ENCODE measurements at places on chromosomes 11 and 22. TPM values are rescaled to one million over a fixed set of nuclear protein-coding genes. Genes with fewer than 3 reads are reported as not detected.

DNA sequence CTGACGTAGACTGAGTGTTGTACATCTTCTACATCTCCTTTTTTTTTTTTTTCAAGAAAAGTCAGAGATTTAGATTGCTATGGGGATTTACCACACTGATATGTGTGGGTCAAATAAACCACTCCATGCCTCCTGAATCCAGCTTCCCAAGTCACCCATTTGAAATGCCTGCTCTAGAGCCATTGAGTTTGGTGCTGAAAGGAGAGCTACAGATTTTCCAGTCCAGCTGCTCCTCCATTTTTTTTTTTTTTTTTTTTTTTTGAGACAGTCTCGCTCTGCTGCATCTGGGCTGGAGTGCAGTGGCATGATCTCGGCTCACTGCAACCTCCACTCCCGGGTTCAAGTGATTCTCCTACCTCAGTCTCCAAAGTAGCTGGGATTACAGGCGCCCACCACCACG is 115.2 kb upstream of the TIMP3 start:
- no peak for DNase-seq

GRCh38 chr22:43313890-43314474 is 29.2 kb downstream of the SCUBE1 start:
- DNase-seq: no peak

The SPI1 gene
- not detected for total RNA-seq

The OR52I2 gene
- not detected for total RNA-seq

The SLC6A5 gene
- not detected for total RNA-seq

DNA sequence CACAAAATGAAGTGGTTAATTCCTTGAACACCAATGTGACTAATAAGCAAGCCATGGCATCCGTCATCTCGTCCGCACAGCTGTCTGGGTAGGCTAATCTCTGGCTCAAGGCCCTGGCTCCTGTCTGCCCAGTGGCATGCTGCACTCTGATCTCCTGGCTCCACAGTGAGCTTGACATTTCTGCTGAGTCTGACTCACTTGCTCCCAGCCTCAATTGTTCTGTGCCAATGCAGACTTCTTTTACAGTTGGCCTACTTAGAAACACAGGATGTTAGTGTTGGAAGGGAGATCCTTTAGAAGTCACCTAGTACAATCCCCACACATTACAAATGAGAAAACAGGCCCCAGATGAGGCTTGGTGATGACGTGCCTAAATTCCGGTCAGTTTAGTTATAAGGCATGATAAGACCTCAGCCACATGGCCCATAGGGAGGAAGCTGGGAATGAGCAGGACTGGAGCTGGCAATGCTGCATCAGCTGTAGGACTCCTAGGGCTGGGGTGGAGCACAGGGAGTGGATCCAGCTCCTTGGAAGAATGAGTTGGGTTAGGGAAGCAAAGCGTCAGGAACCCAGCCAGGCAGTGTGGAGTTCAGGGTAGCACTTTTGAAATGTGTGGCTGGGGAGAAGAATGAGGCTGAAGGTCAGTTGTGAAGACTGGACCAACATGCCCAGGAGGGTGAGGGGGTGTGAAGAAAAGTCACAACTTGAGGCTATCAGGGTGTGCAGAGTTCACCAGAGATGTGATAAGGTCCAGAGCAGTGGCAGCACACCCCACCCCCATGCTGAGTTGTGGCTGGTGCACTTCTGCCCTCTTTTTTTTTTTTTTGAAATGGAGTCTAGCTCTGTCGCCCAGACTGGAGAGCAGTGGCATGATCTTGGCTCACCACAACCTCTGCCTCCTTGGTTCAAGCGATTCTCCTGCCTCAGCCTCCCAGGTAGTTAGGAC is 70.2 kb upstream of the EED start:
- peak; percentile 97 for DNase-seq

The GSTT2B gene
- 5.2 TPM for total RNA-seq

- DNase-seq: no peak
These were observed 10.1 kb downstream of the MTFP1 start for GRCh38 chr22:30435674-30436126.

DNA sequence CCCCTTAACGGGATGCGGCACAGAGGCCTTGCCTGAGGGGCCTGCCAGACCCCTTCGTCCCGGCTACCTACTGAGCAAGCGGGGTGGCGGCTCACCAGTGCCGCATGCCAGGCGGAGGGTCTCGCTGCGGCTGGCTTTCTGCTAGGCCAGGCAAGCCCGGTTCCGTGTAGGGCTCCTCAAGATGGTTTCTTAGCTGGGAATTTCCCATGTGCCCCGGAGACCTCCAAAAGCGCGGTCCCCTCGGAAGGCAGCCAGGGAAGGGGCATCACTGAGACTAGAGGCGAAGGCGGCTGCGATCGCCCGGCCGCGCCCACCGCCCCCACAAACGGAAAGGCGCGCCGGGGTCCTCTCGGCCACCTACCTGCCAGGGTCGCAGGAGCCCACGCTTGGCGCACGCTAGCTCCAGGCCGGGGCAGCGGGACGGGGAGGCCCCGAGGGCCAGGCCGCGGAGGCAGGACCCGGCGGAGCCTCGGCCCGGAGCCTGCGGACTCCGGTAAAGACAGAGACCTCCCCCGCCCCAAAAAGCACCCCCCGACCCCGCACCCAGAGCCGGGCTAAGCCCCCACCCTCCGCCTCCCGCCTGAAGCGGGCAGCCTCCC is 23.8 kb downstream of the MICAL3 start:
- DNase-seq: no peak

The SRSF8 gene
- total RNA-seq: 29.5 TPM

- DNase-seq: no peak
These were observed 64.6 kb upstream of the LMO1 start for GRCh38 chr11:8328231-8328794.

DNA sequence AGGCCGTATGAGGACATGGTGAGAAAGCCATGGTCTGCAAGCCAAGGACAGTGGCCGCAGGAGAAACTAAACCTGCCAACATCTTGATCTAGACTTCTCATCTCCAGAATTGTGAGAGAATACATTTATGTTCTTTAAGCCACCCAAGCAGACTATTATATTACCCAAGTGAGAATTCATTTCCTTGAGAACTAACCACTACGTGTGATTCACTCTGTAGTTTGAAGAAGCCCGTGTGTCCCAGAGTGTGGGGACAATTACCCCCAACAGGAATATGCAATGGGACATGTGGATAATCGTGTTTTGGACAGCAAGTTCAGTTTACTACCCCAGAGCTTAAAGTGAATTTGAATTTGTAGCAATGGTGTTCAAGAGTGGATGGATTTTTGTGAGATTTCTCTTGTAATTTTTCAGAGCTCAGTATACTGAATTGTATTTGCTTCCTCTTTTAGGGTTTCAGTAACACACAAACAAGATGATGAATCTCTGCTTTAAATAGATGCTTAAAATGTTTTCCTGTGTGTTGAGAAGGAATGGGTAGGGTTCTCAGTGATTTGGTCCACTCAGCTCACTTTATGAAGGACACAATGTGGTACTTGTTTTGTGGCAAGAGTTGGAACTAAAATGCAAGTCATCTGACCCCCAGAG is 100.0 kb upstream of the ARHGAP20 start:
- DNase-seq: no peak

GRCh38 chr11:87252869-87253268 is 215.1 kb downstream of the TMEM135 start:
- DNase-seq: no peak

The KCNJ4 gene
- not detected for total RNA-seq

DNA sequence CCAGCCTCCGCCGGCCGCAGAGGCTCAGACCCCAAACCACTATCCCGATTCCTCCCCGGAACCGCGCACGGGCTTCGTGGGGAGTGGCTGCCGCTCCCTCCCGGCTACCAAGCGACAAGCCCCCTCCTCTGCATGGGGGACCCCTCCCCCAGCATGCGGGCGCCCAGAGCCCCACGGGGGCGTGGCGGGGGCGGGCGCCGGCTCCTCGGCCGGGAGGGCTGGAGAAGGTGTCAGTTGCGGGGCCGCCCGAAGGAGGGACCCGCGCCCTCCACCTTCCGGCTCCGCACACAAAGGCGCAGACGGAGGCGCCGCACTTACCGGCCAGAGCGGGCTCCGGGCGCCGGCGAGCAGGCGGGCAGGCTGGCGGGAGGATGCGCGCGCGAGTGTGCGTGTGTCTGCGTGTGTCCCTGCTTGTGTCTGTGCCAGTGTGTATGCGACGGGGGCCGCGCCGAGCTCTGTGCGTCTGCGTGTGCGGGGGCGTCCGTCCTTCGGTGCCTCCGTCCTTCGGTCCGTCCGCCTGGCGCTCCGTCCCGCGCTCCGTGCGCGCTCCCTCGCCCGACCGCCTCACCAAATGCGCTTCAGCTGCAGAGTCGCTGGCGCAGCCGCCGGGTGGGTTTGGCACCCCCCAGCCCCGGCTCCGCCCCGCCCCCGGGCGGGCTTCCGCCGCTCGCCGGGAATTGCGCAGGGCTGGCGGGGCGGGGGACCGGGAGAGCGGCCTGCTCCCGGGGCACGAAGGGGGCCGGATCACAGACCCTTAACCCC is at the start of gene PTPN5:
PTPN5 (minus strand) TSS at position 592 of the 762 bp plus-strand sequence. CDS start 19,840 bp downstream, outside the sequence.
- DNase-seq: no peak

DNA sequence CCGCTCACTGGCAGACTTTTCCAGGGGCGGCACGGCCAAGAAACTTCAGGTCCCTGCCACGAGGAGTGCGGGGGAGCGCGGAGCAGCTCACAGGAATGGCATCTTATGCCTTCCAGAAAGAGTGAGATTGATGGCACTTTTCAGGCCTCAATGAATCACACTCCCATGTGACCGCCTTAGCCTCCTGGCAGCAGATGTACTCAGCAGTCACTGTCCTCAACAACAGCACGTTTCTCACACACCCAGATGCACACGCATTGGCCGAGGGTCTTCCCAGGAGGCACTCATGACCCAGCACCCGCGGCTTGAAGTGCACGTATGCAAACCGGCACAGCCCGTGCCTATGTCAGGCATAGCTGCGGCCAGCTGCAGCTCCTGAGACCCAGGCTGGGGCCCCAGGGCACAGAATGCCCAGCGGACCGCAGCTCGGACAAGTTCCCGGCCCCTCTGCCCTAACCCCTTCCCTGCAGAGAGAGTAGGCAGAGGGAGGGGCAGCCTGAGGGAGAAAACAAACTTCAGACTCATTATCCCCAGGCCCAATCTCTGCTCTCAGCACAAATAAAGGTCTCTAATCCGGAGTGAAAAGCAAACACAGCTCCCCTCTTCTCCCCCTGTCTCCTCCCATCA is 48.3 kb downstream of the RPUSD4 start:
- peak; percentile 73 for DNase-seq

- DNase-seq: no peak
These were observed 30.7 kb downstream of the TIMP3 start for GRCh38 chr22:32832174-32832573.

- DNase-seq: no peak
These were observed 1.7 kb downstream of the SHANK2 start for GRCh38 chr11:71250523-71251150.

The CCDC81 gene
- total RNA-seq: 0.14 TPM

The NRIP3 gene
- 2.2 TPM for total RNA-seq

- peak; percentile 54 for DNase-seq
These were observed 3.9 kb upstream of the NCR3LG1 start for GRCh38 chr11:17347676-17348075.

The TMEM191C gene
- total RNA-seq: 0.46 TPM

DNA sequence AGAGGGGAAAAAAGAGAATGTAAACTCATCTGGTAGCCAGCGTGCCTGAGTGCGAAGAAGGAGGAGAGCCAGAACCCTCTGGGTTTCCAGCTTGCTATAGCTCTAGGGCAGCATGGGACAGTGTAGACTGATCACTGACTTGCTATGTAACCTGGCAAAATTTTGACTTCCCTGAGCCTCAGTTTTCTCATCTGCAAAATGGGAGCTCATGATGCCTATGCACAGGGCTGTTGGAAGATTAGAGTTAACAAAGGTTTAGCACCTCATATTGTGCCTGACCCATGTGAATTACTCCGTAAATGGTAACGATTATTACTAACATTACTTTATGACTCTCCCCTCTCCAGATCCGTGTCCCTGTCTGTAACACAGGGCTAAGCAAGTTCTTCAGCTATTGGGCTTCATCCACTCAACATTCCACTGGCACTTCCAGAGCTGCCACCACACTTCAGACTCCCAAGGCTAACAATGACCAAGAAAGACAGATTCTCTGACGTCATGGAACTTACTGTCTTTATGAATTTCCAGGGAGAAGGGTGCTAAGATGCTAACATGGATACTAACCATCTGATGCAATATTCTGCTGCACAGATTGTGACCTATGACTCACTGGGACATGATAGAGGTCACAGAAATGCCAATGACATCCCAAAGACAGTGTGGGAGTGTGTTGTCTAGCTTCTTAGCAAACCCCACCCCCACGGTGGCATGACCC is 195.2 kb downstream of the TRIM29 start:
- DNase-seq: no peak

DNA sequence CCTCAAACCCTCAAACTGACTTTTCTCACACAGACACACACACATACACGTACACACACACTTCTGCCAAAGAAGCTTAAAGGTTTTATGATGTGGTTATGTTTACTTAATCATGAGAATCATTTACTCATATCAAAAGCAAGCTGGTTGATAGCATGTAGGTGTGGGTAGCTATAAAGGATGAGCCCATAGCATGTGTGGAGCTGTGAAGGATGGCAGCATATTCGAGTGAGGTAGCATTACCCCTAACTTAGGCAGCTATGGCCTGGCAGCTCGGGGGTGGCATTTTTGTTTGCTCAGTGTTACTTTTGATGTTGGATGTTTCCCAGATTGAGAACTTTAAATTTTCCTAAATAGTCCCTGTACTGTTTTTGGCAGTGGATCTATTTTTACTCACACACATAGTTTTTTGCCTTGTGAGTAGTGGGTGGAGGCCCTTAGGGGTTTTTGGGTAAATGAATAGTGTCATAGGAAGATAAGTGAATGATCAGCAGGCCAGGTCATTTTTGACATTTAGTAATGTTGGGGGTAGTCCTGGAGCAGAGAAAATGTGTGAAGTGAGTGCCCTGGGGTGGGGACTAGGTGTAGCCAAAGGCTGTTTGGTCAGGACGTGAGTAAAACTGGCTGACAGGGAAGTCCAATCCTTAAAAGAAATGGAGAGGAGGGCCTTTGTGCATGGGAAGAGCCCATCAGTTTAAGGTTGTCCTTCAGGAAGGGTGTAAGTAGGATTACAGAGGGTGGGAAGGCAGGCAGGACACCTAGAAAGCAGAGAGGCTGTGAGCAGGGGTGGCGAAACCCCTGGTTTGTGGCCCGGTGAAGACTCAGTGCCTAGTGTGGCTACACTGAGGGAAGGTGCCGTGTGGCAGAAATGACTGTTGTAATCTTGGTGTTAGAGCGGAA is 7.1 kb downstream of the YWHAH start:
- DNase-seq: no peak

The PATE4 gene
- not detected for total RNA-seq

- no peak for DNase-seq
These were observed 128.3 kb downstream of the ARL14EP start for GRCh38 chr11:30451167-30451566.

All from foreskin keratinocyte (primary cell).